ENCODE measurements at places on chromosomes 11 and 22.

- DNase-seq, result no peak
Observed at GRCh38 chr22:28674121-28674563, 5.5 kb downstream of the TTC28 start.

- DNase-seq, result no peak
Observed at GRCh38 chr11:910044-910588, 494 bp downstream of the CHID1 start.

DNA sequence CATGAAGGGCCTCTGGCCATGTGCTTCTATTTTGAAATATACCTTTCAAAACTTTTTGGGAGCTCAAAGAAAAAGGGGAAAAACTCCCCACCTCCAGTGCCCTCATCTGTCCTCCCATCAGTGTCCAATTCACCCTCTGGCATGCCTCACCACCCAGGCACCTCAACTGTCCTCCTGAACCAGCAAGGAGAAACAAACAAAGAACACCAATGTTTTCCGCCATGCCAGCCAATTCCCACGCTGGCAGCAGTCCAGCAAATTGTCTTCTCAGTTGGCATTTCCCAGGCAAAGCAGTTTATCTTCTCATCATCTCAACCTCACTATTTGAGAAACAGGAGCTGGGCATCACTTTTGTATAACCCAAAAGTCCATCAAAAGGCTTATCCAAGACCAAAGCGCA, 496.9 kb downstream of the SOX6 start:
- DNase-seq, result no peak

DNA sequence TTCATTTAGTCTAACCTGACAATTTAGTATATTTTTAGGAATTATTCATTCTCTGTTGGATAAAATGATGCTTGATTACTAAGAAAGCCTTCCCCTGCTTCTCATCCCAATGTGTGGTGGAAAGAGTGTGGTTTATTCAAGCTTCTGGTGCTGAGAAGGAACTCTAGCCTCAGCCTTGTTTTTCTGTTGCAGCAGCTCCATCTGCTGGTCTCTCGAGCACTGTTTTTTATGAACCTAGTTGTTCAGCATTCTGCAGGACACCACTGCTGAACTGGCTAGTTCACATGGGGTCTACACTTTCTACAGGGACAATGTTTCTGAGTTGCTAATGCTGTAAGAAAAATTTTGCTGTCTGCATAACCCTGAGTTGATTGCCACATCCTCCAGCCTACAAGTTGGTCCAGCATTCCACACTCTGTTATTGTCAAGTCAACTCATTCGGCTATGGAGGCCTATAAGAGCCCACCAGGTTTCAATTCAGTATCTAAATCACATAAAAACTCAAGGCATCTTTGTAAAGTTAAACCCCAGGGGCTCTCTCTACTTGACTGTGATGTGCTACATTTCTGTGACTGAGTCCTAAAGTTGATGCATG, 14.3 kb downstream of the OR2AG2 start:
- peak; percentile 29 for DNase-seq

GRCh38 chr11:64502634-64503033, 88.4 kb upstream of the SLC22A12 start:
- DNase-seq, result no peak

DNA sequence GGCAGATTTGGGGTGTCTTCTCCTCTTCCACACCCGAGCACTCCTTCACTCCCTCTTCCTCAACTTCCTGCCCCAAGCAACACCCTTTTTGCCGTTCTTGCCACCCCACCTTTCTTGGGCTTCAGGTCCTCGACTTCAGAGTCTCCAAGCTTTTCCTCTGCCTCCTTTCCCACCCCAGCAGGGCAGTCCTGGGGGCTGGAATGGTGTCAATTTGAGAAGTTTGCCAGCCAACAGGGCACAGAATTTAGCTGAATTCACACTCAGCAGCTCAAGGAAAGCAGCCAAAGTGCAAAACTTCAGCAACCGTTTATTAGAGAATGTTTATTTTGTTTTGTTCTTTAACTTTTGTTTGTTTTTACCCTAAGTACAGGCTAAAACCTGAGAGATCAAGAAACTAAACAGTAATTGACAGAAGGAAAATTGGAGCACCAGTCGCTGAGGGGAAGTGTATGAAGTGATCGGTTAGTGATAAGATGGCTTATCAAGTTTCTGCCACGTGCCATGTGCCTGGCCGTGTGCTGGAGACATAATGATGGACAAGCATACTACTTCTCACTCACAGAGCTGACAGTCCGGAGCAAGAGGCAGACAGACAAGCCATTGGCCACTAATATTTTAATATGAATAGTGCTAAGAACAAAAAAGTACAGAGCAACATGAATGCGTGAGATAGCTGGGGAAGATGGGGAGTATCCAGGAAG, 44.4 kb downstream of the AHNAK start:
- DNase-seq, result no peak

GRCh38 chr22:26431261-26431995, 2.4 kb downstream of the ASPHD2 start:
- no peak for DNase-seq

DNA sequence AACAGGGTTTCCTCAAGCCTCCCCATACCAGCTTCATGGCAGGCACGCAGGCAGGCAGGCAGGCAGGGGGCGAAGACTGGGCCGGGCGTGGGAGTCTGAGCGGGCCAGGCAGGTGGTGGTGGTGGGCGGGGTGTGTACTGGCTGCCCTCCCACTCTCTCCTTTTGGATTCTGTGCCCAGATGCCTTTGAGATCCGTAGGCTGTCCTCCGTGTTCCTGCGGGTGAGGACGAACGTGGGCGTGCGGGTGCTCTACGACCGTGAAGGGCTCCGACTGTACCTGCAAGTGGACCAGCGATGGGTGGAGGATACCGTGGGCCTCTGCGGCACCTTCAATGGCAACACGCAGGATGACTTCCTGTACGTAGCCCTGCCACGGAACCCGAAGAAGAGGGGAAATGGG, 23.0 kb downstream of the OTOG start:
- no peak for DNase-seq

DNA sequence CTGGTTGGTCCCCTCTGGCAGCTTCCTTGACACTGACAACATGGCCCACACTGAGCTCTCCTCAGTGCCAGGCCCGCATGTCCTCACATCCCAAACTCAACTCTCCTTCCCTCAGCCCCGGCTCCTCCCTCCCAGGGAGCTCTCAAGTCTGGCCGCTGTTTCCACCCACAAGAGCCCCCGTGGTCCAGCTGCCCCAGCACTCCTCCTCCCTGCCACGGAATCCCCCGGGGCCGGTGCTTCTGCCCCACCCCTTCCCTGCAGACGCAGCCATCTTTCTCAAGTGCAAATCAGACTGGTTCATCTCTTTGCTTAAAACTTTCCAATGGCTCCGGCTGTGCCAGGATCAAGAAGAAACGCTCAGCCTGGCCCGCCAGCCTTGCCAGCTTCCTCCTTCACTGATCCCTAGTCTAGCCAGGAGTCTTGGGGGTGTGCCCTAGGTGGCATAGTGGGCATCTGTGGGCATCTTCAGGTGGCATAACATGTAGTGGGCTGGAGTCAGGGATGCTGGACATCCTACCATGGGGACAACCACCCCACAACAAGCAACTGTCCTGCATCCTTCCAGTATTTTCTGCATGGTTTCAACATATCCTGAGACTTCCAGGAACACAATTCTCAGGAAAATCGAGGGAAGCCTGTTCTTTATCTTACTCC, 22.3 kb upstream of the RASL10A start:
- no peak for DNase-seq

DNA sequence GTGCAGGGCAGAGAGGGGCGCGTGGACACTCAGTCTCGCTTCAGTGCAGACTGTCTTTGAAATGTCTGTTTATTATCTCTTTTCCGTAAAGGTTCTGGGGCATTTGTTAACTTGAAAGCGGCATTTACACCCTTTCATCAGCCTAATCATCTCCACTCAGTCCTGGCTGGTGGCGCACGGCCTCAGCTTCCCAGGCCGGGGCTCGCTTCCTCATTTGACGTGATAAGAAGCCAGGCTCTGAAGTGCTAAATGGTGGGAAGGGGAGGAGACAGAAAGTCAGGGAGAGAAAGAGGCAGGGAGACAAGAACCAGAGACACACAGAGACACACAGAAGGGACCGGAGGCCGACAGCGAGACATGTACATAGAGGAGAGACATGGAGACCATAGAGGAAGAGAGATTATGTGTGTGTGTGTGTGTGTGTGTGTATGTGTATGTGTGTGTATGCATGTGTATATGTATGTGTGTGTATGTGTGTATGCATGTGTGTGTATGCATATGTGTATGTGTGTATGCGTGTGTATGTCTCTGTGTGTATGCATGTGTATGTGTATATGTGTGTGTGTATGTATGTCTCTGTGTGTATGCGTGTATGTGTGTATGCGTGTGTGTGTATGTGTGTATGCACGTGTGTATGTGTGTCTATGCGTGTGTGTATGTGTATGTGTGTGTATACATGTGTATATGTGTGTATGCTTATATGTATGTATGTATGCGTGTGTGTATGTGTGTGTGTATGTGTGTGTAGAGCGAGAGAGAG, 101.5 kb downstream of the ST3GAL4 start:
- DNase-seq, result no peak

DNA sequence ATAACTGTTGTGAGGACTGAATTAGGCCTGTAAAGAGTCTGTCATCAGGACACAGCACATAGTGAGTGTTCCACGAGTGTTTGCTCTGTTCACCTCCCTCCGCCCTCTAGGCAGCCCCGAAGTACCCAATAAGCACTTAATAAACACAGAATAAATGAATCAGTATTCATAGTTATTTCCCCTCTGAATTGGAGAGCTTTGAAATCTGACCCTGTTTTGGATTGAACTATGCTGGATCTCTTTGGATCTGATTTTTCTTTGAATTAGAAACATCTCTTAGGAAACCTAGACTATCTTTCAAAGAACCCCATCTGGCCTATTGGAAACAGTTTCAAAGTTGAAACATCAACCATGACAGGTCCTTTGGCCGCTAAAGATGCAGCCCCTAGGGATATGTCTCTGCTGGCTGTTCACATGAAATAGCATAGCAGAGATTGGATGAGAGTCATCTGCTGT, 615.5 kb downstream of the NTM start:
- DNase-seq, result no peak

DNA sequence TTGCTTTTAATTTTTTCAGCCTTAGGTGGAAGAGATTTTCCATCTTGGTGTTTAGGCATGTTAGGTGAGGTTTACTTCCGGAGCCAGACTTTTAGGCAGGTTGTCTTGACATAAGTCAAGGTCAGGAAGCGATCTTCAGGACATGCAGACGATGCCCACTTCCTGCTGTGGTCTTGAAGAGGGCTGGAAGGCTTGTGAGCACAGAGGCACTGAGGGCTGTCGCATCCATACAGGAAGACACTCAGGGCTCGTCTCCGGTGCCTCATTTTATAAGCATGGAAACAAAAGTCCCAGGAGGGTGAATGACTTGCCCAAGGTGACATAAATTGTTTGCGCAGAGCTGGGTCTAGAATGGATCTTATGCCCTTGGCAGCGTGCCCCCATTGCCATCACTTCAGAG, 30.8 kb downstream of the MARK2 start:
- DNase-seq, result no peak

GRCh38 chr11:3723014-3723708, 52.0 kb upstream of the CHRNA10 start:
- DNase-seq, result peak; percentile 97

- no peak for DNase-seq
Observed at GRCh38 chr11:124582565-124582964, 12.8 kb downstream of the OR8A1 start.

DNA sequence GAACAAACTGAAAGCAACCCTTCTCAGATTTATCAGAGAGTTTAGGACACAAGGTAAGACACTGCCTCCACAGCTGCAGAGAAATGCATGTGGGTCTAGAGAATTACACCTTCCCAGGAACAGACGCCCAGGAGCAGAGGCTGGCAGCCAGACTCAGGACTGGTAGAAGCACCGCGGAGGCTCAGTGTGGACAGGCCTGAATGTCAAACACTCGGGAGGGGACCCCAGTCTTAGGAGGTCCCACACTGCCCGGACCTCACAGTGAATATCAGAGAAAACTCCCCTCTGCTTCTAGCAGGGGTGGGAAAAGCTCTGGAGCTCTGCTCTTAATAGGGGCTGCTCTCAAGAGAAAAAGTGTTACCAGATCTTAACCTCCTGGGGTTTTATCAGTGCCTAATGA, 952.7 kb downstream of the BRD1 start:
- DNase-seq, result no peak

DNA sequence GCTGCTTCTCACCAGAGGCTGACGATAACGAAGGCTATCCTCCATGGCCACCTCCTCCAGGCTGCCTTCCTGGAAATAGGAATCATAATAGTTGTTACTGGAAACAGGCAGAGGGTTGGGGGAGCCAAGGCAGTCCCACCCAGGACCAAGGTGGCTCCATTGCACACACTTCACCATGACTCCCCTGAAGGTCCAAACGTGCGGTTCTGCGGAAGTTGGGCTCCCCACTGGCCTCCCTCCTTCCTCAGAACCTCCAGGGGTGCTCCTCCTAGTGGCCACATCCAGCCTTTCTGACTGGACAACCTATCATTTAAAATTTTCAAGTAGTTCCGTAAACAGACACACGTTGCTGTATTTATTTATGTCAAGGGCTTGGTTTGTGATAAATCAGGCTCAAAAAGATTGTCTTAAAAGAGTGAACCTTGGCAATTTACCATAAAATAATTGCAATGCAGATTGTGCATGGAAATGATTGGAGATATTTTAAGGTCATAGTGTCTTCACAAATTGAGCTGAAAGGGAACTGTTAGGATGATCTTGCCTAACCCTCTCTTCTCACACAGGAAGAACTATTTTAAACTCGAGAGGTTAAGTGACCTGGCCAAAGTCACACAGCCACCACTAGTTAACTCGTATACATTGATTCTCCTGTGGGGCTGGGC, 1.4 kb upstream of the TCN2 start:
- no peak for DNase-seq

GRCh38 chr11:39190751-39191150, 2268.7 kb downstream of the LRRC4C start:
- DNase-seq, result no peak

- DNase-seq, result no peak
Observed at GRCh38 chr11:85809191-85809590, 1.8 kb downstream of the SYTL2 start.

DNA sequence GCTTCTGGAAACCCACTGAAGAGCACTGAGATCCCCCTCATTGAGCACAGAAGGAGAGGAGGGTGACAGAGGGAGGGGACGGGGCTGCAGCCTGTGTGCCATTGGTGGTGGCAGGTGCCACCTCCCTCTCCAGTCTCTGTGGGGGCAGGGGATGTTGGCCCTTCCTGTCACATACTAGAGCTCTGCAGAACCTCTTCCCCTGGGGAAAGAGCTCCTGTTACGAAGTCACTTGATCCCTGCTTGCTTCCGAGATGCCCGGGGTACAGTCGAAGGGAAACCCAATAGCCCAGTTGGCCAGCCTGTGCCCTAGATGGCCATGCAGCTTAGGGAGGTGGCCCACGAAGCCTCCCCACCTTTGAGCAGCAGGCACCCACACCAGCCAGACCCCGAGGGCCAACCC, 29.4 kb downstream of the DAGLA start:
- no peak for DNase-seq

DNA sequence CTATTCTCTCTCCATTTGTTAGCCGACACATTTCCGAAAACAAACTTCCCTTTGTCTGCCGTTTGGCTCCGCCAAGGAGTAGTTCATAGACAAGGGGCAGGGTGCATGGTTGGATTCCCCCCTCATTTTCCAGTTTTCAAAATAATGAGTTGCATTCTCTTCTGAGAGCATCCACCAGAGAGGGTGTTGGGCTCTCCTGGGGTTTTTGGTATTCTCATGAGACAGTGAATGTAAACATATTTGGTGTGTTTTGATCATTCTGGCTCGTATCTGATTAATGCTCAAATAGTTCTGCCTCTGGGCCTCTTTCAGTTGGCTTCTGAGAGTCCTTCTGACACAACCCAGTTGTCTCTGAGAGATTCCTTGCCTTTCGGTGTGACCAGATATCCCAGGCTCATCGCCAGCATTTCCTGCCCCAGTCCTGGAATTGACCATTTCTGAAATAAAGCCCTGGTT, 21.7 kb downstream of the GRAMD4 start:
- no peak for DNase-seq

- no peak for DNase-seq
Observed at GRCh38 chr11:74233683-74234082, 62.6 kb downstream of the PPME1 start.

Data from fibroblast of the conjunctiva (primary cell).